Activated naive CD4-positive, alpha-beta T cell treated with anti-CD3 and anti-CD28 coated beads, Interleukin-2, amount 50 U/mL, for 16 hours (primary cell): ENCODE measurements at places on chromosomes 13 and 19.

GRCh38 chr13:113509989-113510388 lies 19.5 kb upstream of the DCUN1D2 start:
- no peak for DNase-seq

DNA sequence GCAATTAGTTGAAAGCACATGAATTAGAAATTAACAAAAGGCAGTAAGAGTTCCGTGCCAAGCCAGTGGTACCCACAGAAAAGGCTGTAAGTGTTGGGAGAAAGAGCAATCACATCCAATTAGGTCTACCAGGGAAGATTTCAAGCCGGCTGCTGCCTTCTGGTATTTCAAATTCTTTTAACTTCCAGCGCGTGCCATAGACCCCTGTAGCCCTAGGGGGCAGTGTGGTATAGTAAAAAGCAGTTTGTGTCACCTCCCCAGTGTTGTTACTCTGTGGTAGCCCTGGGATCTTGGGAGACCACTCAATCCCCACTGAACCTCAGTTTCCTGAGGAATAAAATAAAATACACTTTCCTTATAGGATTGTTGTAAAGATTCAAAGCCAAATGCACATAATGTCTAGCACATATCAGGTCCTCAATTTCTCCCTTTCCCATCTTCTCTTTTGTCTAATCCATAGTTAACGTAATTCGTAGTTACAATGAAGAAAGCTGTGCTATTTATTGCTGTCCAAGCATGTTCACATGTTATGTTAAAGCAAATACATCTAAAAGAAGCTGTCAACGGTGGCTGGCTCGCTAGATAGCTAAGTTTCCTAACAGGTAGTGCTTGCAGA lies 230.2 kb downstream of the TDRD3 start:
- no peak for DNase-seq

- no peak for DNase-seq
Measured at GRCh38 chr19:38696729-38697055, 47.6 kb downstream of the CAPN12 start.

- DNase-seq: no peak
Measured at GRCh38 chr19:345320-345879, 804 bp upstream of the MIER2 start.

DNA sequence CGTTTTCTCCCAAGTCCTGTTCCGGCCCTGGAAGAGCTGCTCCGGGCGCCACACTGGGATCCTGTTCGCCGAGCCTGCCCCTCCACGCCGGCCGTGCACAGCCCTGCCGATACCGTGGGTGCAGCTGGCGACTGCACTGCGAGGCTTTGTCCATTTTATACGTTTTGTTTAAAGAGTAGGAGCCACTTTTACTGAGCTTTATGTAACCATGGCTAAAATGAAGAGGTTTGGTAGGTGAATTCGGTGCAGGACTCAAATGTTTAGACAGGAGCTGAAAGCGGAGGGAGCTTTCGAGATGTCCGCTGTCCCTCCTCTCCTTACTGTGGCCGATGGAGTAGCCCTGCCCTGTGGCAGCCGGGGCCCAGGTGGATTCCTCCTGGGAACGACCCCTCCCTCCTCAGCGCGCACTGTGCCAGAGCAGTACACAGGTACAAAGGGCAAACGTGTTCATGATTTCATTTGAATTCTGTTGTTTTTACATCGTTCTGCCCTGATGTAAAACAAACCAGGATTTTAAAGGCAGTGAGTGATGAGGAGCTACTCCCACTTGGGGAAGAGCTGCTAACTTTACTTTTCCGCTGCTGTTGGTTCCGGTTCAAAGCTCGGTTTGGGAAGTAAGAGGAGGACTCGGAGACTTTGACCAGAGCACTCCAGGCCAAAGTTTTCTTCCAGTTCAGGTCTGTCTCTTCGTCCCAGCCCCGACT lies 1.7 kb downstream of the COL4A2 start:
- no peak for DNase-seq
